ENCODE measurements at places on chromosomes 6 and 20. TPM values are rescaled to one million over a fixed set of nuclear protein-coding genes. Genes with fewer than 3 reads are reported as not detected.

Gene EXOC2
- total RNA-seq = 24.8 TPM

DNA sequence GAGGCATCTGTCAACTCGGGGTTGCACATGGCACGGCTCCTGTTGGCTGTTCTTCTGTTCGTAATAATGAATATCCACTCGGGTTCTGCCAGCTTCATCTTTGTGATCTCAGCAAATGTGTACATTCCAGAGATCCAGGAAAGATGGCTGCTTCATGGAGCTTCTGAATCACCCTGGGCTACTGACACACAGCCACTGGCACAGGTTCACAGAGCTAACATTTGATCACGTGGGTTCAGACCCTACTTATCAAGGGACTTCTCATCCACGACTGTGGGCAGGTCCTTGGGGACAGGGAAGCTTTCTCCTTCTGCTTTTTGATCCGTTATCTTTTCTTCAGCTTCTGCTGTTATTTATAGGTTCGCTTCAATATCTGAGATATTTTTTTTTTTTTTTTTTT, 18.1 kb downstream of the PPP1R3G start:
- no peak overlapping the region for H3K4me3 ChIP-seq
- H3K36me3 ChIP-seq = no peaks in the 10 kb centered on the region
- no peaks in the 10 kb centered on the region for H3K27me3 ChIP-seq
- no peak for DNase-seq
- no peak overlapping the region for H3K27ac ChIP-seq
- H3K4me1 ChIP-seq = no peaks in the 10 kb centered on the region

GRCh38 chr6:83365931-83366330, 64.9 kb downstream of the ME1 start:
- no peaks in the 10 kb centered on the region for H3K27me3 ChIP-seq
- DNase-seq = no peak
- no peak overlapping the region for H3K27ac ChIP-seq

Gene PSORS1C1
- total RNA-seq = 2.0 TPM

DNA sequence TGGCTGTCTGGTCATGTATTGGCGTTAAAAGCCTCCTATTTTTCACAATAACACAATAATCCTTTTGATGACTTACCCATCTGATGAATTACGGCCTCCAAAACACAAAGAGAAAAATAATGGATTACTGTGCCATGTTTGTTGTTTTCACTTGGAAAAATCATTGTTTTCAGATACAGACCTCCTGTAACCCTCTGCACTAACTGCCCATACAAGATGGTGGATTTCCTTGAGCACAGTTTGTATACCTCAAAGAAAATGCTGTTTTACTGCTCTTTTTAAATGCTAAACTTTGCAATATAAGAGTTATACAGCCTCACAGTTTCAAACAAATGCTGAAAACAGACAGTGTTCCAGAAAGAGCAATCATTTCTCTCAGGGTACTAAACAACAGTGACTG, 61.0 kb downstream of the SMLR1 start:
- 0 out of 2 replicates have a peak, but pooled peaks cover 3% of the 10 kb centered on the region for H3K4me1 ChIP-seq

DNA sequence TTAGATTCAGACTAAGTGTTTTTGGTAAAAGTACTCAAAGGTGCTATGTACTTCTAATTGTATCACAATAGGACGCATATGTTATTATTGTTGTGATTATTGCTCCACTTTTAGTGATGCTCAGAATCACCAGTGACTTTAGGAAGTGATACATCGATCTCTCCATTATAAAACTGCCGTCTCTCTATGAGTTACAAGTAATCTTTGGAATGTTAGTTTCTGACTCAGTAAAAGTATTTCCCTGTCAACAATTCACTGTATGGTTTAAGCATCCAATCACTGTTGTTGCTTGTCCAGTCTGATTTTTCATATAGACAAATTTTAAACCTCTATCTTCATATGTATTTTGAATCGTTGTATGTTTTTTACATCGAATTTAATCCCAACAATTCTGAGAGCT, 9.4 kb downstream of the DCBLD1 start:
- DNase-seq = peak; percentile 64
- no peak overlapping the region for H3K4me3 ChIP-seq
- peaks cover 2% of the 10 kb centered on the region for H3K36me3 ChIP-seq
- H3K4me1 ChIP-seq = peaks cover 41% of the 10 kb centered on the region
- no peaks in the 10 kb centered on the region for H3K27me3 ChIP-seq

- H3K27me3 ChIP-seq = no peaks in the 10 kb centered on the region
These were observed 11.3 kb upstream of the ABRACL start for GRCh38 chr6:139017227-139017626.

Gene SYCP2L
- total RNA-seq = 2.4 TPM

DNA sequence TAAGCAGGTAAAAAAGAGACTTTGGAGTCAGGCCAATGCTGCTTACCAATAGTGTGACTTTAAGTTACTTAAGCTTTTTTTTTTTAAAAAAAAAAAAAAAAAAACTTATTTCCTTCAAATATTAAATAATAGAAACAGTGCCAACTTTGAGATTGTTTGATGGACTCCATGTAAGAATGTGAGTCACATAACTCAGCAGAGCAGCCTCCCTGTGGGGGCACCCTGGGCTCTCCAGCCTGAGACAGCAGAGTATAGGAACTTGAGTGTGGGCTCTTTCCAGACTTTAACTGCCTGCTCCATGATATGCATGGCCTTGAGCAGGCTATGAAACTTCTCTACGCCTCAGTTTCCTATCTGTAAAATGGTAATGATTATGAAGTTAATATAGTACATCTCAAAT, 113.3 kb upstream of the SAMD5 start:
- no peak overlapping the region for H3K27ac ChIP-seq
- H3K27me3 ChIP-seq = no peaks in the 10 kb centered on the region
- no peak overlapping the region for H3K4me3 ChIP-seq
- H3K4me1 ChIP-seq = no peaks in the 10 kb centered on the region
- no peak for DNase-seq
- H3K36me3 ChIP-seq = no peaks in the 10 kb centered on the region

- no peak for DNase-seq
- H3K27me3 ChIP-seq = no peaks in the 10 kb centered on the region
- no peak overlapping the region for H3K4me3 ChIP-seq
- no peaks in the 10 kb centered on the region for H3K36me3 ChIP-seq
- H3K4me1 ChIP-seq = peaks cover 16% of the 10 kb centered on the region
These were observed 49.9 kb downstream of the FAM50B start for GRCh38 chr6:3899061-3899460.

DNA sequence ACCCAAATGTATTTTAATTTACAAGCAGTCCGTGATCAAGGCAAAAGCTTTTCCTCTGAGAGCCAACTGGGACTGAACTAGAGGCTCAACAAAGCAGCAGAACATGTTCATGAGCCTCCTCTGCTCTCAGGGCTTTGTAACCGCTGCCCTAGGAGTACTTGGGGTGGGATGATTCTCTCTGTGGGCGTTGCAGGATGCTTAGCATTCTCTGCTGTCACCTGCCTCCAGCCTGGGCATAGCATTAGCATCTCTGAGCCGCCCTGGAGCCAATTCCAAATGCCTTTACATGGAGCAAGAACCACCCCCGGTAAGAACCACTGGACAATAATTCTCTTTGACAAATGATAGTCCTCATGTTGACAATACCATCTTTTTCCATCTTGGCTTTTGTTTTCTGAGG, 237.6 kb upstream of the CDH4 start:
- no peaks in the 10 kb centered on the region for H3K36me3 ChIP-seq
- H3K27ac ChIP-seq = no peak overlapping the region
- no peak overlapping the region for H3K4me3 ChIP-seq
- no peaks in the 10 kb centered on the region for H3K27me3 ChIP-seq

- H3K27me3 ChIP-seq = no peaks in the 10 kb centered on the region
- no peak for DNase-seq
- H3K36me3 ChIP-seq = no peaks in the 10 kb centered on the region
- no peak overlapping the region for H3K4me3 ChIP-seq
- no peak overlapping the region for H3K27ac ChIP-seq
These were observed 118.3 kb downstream of the KCNQ5 start for GRCh38 chr6:72740135-72740534.

DNA sequence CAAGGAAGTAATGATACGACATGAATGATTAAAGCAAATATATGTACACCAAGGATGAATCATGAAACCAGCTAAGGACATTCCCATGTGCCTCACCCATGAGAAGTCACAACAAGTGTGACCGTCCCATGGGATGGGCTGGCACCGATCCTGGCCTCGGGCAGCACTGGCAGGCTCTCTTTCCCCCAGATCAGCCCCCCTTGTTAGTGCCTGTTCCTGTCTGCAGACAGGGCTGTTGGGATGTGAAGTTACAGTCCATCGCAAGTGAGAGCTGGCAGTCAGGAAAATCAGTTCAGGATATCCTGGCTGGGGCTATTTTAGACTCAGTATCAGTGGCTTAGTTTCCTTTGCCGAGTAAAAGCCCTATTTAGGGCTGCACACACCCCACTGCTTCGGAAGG, 129.2 kb upstream of the SNX9 start:
- peak overlapping the region; percentile 44 for H3K27ac ChIP-seq
- peak; percentile 76 for DNase-seq
- no peaks in the 10 kb centered on the region for H3K36me3 ChIP-seq

Gene VSX1
- total RNA-seq = not detected

GRCh38 chr20:48769069-48769983, 58.5 kb downstream of the PREX1 start:
- H3K4me3 ChIP-seq = no peak overlapping the region
- no peaks in the 10 kb centered on the region for H3K36me3 ChIP-seq
- no peaks in the 10 kb centered on the region for H3K4me1 ChIP-seq

Gene TAAR8
- total RNA-seq = not detected

Gene LGSN
- total RNA-seq = not detected

GRCh38 chr6:8195040-8195713, 92.8 kb upstream of the EEF1E1 start:
- H3K4me1 ChIP-seq = no peaks in the 10 kb centered on the region
- no peak for DNase-seq
- no peak overlapping the region for H3K4me3 ChIP-seq
- H3K27ac ChIP-seq = no peak overlapping the region
- peaks cover 53% of the 10 kb centered on the region for H3K27me3 ChIP-seq

DNA sequence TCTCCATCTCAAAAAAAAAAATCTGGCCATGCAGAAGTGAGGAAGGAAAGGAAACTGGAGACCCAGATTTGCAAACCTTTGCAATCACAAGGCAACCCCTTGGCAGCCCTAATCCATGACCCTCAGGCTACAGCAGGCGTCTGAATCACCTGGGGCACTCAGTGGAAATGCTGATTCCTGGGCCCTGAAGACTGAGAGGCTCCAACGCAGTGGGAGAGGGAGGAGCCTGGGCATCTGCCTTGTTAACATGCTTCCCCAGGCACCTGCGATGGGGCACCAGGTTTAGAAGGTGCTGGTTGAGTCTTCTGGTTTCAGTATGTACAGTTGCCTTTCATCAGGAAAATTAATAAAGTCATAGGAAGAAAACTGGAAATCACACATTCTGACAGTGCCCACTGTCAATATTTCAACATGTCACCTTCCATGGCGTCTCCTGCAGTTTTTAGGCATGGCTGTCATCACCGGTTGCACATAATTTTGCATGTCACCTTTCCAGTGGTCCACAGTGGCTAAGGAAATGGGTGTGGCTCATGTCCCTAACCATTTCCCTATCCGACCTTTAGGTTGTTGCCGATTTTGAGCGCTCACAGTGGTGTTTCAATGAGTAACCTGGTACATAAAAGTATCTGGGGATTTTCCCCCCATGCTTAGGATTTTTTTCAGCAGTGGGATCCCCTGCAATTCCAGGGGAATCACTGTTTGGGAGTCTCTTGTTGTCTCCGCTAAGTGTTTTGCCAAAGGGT, 56.9 kb downstream of the PREX1 start:
- no peak overlapping the region for H3K4me3 ChIP-seq
- no peak overlapping the region for H3K27ac ChIP-seq
- H3K27me3 ChIP-seq = no peaks in the 10 kb centered on the region
- H3K4me1 ChIP-seq = no peaks in the 10 kb centered on the region
- no peak for DNase-seq
- H3K36me3 ChIP-seq = no peaks in the 10 kb centered on the region

Gene KCNK15
- 3.0 TPM for total RNA-seq

GRCh38 chr20:62487-62886, 25.0 kb upstream of the DEFB125 start:
- H3K27ac ChIP-seq = no peak overlapping the region
- no peak overlapping the region for H3K4me3 ChIP-seq
- H3K4me1 ChIP-seq = no peaks in the 10 kb centered on the region

DNA sequence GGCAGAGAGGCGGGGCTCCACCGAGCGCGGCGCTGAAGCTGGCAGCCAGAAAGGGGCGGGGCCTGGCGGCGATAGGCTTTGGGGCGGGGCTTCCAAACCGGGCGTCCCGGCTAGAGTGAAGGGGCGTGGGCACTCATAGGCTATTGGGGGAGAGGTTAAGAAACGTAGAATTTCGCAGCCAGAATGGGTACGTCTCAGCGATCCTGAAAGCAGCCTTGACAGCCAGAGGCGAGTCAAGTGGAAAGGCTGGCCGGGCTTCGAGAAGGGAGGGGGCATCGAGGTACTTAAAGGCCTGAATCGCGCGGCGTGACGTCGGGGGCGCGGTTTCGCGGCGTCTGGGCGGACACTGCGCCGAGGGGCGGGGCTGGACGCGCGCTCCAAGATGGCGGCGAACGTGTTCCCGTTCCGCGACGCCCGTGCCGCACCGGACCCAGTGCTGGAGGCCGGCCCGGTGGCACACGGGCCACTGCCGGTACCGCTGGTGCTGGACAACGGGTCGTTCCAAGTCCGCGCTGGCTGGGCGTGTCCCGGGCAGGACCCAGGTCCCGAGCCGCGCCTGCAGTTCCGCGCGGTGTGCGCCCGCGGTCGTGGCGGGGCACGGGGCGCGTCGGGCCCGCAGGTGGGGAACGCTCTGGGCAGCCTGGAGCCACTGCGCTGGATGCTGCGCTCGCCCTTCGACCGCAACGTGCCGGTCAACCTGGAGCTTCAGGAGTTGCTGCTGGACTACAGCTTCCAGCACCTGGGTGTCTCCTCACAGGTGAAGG, at the start of gene ACTR5:
Gene ACTR5 (plus strand): TSS at position 364 of the 764 bp plus-strand sequence. CDS start 19 bp downstream, at position 383.
- peak; percentile 78 for DNase-seq
- peak within 1 kb of the TSS; percentile 42 for H3K27ac ChIP-seq
- peaks cover 16% of the 10 kb centered on the region for H3K36me3 ChIP-seq
- H3K4me1 ChIP-seq = peaks cover 17% of the 10 kb centered on the region

- H3K27ac ChIP-seq = no peak overlapping the region
- peaks cover 6% of the 10 kb centered on the region for H3K4me1 ChIP-seq
- no peaks in the 10 kb centered on the region for H3K27me3 ChIP-seq
- no peak for DNase-seq
- H3K36me3 ChIP-seq = no peaks in the 10 kb centered on the region
- no peak overlapping the region for H3K4me3 ChIP-seq
These were observed 17.0 kb upstream of the STX11 start for GRCh38 chr6:144133225-144133821.

Gene TRIM31
- total RNA-seq = 0.11 TPM

Gene IL22RA2
- not detected for total RNA-seq

GRCh38 chr6:113860181-113860955, 3.2 kb downstream of the MARCKS start:
- peaks cover 9% of the 10 kb centered on the region for H3K4me1 ChIP-seq
- H3K4me3 ChIP-seq = peak overlapping the region; percentile 100
- H3K36me3 ChIP-seq = no peaks in the 10 kb centered on the region
- H3K27me3 ChIP-seq = no peaks in the 10 kb centered on the region
- peak overlapping the region; percentile 81 for H3K27ac ChIP-seq
- DNase-seq = peak; percentile 22

- H3K4me3 ChIP-seq = no peak overlapping the region
- H3K4me1 ChIP-seq = no peaks in the 10 kb centered on the region
- DNase-seq = no peak
- peaks cover 94% of the 10 kb centered on the region for H3K27me3 ChIP-seq
- H3K27ac ChIP-seq = no peak overlapping the region
- H3K36me3 ChIP-seq = no peaks in the 10 kb centered on the region
These were observed 132.6 kb upstream of the CST7 start for GRCh38 chr20:24816431-24816830.

- peaks cover 46% of the 10 kb centered on the region for H3K27me3 ChIP-seq
- DNase-seq = no peak
- no peak overlapping the region for H3K4me3 ChIP-seq
- no peak overlapping the region for H3K27ac ChIP-seq
- H3K36me3 ChIP-seq = no peaks in the 10 kb centered on the region
- H3K4me1 ChIP-seq = 0 out of 2 replicates have a peak, but pooled peaks cover 4% of the 10 kb centered on the region
These were observed 34.7 kb upstream of the KCNB1 start for GRCh38 chr20:49516916-49517804.

Data from PC-3 (cell line).